ENCODE measurements at places on chromosomes 12 and 14.

- no peak for DNase-seq
Measured at GRCh38 chr12:102797528-102797927, 119.5 kb downstream of the PAH start.

DNA sequence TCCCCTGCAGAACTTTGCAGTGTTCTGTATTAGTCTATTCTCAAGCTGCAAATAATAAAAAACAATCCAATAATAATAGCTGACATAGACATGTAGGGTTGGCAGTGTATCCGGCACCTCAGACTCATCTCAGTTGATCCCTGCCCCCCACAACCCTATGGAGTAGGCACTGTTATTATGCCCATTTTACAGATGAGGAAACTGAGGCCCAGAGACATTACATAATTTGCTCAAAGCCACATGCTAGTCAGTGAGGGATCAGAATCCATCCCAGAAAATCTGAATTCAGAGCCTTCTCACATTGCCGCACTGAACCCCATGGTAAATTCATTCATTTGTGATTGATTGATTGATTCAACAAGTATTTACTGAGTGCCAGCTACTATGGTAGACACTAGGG, 226.6 kb upstream of the PWP1 start:
- no peak for DNase-seq

DNA sequence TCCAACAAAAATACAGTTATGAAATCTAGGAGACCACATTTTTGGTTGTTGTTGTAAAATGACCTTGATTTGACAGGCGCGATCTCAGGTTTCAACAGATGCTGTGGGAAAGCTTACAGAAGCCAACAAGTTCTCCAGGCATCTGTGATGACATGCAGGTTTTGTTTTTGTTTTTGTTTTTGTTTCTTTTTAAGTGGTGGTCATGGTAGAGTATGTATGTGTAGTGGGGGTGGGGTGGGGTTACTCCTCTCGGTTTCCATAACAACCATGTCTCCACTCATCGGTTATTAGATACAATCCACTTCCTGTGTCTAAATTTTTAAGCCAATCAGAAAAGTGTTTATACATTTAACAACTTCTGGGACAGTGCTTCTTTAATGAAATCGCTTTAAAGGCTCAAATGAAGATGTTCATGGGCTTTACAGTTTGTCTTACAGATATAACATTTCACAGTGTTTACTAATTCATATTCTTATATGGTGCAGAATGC, 199.9 kb upstream of the FOXN3 start:
- peak; percentile 84 for DNase-seq

- DNase-seq: no peak
Measured at GRCh38 chr14:57573173-57573572, 79.5 kb upstream of the CCDC198 start.

DNA sequence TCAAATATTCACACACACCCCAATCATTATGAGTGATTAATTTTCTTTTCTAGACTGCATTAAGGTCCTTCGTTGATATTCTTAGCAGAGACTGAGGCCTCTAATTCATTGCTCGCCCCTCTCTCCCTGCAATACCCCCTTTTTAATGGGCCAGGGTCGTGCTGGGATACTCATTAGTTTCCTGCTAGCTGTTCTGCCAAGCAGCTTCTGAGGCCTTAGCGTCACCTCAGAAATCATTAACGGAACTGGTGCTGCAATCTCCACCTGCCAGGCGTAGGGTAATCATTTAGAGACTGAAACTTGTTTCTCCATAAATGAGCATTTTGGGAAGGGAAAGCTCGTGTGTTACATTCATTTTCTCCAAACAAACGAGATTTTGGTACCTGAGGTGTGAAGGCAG, 1054.7 kb downstream of the GALC start:
- no peak for DNase-seq

GRCh38 chr12:125381373-125381772, 316.1 kb downstream of the AACS start:
- DNase-seq: no peak

- no peak for DNase-seq
Measured at GRCh38 chr12:30614031-30614430, 81.6 kb downstream of the IPO8 start.

- no peak for DNase-seq
Measured at GRCh38 chr14:100525615-100526014, 61.6 kb downstream of the BEGAIN start.

DNA sequence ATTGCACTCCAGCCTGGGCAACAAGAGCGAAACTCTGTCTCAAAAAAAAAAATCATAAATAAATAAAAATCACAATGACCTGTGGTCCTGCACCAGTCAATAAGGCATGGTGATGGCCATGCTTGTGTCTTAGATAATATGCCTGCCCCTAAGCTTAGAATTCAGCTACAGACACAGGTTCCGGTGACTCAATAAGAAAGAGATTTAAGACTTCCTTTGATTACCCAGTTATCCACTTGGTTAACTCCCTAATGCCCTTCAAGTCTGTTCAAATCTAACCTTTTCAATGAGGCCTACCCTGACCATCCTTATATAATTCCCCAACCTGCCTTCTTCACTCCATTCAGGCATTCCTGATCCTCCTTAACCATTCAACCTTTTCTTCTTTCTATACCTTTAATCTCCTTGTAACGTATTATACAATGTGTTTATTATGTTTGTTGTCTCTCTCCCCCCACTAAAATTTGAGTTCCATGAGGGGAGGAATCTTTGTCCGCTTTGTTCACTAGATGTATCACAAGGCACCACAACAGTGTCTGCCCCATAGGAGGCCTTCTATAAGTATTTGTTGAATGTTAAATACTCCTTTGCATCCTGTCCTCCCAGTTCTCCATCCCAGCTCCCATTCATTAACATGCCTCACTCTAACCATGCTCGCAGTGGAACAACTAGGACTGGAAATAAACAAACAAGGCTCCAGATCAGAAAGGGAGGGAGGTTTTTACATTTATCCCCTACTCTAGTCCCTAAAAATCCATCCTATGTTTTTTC, 8.9 kb downstream of the MAP4K5 start:
- no peak for DNase-seq

- no peak for DNase-seq
Measured at GRCh38 chr12:87054226-87054625, 798.0 kb upstream of the MGAT4C start.

DNA sequence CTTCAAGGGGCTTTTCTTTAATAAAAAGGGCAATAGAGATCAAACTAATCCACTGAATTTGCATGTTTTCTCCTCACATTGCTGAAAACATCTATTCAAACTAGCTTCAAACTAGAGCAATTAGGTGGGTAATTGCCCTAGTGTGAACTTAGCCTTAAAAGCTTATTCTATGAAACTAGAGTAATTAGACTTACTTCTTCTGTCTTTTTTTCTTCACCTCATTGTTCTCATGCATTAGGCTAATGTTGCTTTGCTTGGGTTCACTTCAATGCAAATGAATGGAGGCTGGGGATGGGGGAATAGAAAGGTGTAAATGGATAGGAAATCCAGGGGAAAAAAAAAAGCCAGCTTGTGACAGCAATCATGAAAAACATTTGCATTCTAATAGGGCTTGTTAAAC, 414.8 kb upstream of the LMO3 start:
- DNase-seq: no peak

GRCh38 chr12:91507754-91508153, 325.1 kb upstream of the DCN start:
- no peak for DNase-seq

DNA sequence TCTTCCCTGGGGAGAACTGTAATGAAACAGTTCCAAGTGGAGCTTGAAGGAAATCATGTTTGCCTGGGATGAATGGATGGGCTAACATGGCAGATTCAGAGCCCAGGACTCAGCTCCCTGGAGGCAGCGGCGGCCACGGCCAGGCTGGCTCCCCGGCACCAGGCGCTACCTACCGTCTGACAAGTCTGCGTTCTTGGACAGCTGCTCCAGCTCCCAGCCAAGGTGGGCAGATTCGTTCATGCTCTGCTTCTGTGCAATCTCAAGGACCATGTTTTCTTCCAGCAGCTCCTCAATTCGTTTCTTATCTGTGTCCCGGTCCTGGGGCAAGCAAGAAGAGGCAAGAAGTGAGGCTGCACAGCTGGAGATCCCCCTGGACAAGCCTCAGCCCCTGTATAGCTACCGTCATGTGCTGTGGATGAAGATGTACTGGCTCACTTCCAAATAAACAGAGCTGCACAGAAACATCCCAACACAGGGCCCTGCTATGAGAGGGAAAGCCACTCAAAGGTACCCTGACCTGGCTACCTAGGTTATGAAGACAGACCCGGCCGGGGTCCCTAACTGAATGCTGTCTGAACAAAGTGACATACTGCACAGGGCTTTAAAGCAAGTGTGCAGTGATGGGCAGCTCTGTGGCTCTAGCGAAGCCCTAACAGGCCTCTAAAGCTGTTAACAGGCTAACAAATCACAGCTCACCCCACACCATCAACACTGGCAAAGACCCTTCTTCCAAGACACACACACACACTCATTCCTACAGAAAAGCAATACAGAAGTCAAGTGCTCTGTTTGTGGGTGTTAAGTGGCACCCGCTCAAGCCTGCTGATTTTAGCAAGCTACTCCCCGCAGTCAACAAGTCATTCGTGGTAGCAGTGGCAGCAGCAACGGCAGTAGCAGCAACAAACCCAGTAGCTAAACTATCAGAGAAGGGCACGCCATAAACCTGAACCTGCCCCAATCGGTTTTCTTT, 80.4 kb upstream of the GPR68 start:
- peak; percentile 26 for DNase-seq

DNA sequence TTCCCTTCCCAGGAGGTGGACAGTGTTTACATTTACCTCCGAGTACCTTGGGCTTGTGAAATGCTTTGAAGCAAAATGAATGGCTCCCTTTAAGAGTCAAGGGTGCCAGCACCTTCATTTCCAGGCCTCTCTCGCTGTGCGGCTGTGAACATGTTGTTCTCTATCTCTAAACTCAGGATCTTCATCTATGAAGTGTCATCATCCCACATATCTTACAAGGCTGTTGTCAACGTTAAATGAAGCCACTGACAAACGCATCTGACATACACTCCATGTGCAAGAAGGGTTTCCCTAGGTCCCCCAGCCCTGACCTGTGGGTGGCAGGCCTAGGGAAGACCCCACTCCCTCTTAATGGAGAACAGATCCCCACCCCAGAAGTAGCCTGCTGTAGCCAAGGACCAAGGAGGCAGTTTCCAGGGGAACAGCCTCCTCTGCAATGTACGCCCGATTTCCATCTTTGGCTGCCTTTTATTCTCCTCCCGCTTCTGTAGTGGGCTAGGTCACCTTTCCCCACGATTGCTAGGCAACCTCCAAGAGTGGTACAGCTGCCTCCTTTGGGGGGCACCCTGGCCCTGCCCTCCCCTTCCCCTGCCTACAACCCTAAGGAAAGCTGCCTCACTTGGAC, 7.6 kb downstream of the ACTN1 start:
- DNase-seq: no peak

- no peak for DNase-seq
Measured at GRCh38 chr12:115144425-115144824, 460.4 kb upstream of the TBX3 start.

DNA sequence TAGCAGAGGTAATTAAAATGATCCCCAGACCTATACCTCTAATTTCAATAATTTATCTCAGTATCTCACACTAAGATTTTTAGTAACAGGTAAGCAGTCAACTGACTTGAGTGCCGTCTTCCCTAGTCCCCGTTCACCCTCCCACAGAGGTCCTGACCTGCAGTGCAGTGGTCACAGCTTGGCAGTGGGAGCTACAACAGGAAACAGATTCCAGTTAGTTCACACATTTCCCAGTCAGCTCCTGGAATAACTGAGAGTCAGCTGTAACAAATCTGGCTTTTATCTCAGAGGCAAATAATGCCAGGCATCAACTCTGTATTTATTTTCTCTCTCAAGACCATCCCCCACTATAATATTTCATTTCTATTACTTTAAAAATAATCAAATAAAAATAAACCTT, 308.2 kb downstream of the ATP23 start:
- no peak for DNase-seq

DNA sequence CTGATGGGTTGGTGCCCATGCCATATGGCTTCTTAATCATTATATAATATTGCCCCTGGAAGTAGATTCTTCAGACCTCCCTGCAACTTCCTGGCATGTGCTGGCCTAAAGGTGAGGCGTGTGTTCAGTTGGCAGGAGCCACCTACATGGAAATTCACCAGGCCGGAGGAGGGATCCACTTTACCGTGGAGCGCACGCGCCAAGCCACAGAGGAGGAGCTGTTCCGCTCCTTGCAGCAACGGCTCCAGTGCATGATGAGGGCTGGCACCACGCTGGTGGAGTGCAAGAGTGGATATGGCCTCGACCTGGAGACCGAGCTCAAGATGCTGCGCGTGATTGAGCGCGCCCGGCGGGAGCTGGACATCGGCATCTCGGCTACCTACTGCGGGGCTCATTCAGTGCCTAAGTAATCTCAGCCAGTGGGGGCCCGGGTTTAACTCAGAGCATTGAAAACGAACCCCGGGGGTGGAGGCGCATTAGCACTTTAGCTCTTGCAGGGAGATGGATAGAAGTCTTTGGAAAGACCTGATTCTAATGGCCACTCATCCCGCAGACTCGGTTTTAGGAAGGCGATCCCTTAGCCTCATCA, 13.5 kb downstream of the AMDHD1 start:
- no peak for DNase-seq

- DNase-seq: no peak
Measured at GRCh38 chr12:49537231-49537751, 1.5 kb upstream of the KCNH3 start.

DNA sequence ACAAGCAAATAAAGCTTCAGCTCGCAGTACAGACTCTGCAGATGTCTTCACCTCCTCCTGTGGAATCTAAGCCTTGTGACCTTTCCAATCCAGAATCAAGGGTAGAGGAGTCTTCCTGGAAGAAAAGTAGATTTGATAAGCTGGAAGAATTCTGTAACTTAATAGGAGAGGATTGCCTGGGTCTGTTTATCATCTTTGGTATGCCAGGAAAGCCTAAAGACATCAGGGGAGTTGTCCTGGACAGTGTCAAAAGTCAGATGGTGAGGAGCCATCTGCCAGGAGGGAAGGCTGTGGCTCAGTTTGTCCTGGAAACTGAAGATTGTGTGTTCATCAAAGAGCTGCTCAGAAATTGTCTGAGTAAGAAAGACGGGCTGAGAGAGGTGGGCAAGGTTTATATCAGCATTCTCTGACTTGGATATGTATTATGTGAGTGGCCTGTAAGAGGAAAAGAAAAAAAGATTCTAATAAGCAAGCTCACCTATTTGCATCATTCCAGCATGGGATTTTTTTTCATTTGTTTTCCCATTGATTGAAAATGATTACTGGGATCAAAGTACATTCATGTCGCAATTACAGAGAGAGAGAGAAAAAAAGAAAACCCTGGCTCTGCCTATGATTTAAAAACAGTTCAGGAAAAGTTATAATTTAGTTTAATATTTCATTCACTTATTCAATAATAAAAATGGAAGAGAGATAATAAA, 767 bp downstream of the REP15 start:
- DNase-seq: no peak
